C1 segment of cervical spinal cord (tissue), 14 donors: ENCODE measurements at places on chromosomes 11 and 22.

DNA sequence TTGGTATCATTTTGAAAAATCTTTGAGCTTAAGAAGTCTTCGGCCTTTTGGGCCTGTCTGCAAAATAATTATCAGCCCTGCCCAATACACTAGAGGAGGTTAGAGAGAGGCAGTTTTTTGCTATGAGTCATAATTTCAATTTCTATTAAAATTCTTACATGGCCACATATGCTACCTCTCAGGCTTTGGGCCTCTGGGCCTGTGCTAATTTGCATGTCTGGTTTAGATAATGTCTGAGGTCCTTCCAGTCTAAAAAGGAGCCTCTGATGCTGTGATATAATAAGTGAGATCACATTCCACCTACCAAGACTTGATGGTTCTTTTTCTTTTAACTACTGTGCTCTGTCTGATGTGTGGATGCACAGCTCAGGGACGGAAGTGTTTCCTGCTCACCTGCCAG, 70.8 kb downstream of the KCNJ1 start:
- DNase-seq, result no peak

- DNase-seq, result no peak
Observed at GRCh38 chr11:3685923-3686322, 14.7 kb upstream of the CHRNA10 start.

DNA sequence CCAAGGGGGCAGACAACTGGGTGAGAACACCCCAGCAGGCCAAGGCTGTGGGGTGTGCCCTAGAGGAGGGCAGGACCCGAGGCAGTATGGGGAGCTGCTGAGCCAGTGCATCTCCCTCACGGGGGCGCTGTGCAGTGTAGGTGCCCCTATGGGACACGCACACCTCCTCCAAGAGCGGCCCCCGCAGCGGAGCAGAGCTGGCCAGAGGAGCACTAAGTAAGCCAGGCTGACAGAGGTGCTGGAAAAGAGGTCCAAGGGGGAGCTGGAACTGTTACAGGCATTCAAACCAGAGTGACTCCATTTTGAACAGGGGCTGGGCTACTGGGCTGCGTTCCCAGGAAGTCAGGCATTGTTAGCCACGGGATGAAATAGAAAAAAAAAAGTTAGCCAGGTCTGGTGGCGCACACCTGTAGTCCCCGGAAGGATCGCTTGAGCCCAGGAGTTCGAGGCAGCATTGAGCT, 41.8 kb downstream of the TST start:
- peak; percentile 14 for DNase-seq

GRCh38 chr22:47698906-47699305, 936.5 kb downstream of the TBC1D22A start:
- DNase-seq, result no peak

DNA sequence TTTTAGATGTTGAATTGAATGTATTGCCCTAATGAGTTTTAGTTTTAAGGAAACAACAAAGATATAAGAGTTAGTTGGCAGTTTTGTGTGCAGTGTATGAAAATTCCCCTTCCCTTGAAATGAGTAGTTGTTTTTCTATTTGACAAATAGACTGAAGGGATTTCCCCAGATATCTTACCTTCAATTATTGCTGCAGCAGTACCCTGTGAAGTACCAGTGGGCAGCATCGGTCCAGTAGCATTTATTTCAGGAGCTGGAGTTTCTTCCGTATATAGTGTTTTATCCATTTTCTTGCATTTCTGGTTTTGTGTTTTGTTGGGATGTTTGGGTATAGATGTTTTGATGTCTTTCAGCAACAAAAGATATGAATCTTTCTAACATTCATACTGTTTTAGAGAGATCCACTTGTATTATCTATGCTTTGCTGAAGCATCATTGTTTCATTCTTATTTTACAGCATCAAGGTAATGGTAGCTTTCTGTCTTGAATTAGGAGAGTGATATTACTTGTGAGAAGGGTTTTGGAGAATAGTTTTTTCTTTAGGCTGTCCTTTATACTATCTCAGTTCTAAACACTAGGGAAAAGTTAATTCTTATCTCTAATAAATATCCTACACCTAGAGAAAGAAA, 7.4 kb downstream of the KMT2A start:
- no peak for DNase-seq

DNA sequence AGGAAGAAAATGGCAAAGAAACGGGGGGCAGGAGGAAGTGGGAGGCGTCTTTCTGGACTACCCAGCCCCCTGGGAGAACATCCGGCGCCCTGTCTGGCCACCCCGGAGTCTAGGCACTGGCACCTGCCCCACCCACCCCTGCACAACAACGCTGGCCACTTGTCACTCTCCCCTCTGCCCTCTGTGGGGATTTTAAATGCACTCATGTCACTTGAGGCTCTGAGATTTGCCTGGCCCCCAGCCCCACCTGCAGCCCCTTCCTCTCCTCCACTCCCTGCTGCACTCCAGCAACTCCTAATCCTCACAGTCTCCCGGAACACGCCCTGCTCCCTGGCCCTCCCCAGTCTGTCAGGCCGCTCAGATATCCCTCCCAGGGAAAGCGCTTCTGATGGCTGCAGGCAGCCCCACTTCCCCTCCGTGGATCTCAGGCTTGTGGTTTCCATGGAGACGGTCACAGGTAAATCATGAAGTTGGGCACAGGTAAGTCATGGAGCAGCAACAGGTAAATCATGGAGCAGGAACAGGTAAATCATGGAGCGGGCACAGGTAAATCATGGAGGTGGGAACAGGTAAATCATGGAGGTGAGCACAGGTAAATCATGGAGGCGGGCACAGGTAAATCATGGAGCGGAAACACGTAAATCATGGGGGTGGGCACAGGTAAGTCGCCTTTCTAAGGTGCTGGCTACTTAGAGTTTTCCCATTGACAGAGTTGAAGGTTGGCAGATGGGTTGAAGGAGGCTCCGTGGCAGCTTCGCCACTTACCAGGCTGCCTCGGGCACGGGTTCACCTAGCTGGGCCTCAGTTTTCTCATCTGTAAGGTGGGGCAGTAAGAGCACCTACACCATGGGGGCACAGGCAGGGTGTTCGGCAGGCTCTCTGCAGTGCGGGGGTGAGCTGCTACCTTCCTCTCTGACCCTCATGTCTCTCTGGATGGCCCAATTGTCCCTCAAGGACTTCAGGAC, 79.0 kb upstream of the SHISAL1 start:
- DNase-seq, result no peak

GRCh38 chr11:64081745-64082442, 46.2 kb downstream of the FLRT1 start:
- no peak for DNase-seq

DNA sequence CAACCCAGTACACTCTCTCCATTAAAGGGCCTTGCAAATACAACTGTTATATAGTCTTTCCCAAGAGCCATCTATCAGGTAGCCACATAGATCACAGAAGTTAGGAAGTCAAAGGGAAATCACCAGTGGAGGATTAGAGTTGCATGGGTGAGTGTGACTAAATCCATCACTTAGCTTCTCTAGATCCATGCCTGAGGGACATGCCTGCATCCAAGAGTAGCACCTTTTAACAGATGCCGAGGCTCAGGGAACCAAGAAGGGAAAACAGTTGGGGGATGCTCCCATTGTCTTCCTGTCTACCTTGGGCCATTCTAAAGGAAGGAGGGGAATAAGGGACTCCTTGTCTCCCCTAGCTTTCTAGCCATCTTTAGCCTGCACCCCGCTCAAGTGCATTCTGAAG, 77.9 kb downstream of the XRRA1 start:
- DNase-seq, result no peak

DNA sequence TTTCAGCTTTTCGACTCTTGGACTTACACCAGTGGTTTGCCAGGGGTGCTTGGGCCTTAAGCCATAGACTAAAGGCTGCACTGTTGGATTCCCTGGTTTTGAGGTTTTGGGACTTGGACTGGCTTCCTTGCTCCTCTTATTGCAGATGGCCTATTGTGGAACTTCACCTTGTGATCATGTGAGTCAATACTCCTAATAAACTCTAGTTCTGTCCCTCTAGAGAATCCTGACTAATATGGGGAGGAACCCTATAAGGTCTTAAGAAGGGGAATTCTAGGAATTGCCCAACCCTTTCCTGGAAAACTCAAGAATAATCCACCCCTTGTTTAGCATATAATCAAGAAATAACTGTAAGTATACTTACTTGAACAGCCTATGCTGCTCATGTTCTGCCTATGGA, 491.8 kb downstream of the TMEM135 start:
- no peak for DNase-seq

DNA sequence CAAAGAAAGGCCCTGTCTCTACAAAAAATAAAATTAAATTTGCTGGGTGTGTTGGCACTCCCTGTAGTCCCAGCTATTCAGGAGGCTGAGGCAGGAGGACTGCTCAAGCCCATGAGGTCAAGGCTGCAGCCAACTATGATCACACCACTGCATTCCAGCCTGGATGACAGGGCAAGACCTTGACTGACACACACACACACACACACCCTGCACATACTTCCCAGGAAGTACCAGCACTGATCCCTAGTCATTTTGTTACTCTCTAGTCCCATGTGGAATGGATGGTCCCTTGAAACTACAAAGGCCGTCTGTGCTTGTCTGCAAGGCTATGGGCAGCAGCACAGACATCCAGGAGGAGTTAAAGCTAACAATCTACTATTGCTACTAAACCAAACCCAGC, 59.7 kb upstream of the CYP2D6 start:
- no peak for DNase-seq

DNA sequence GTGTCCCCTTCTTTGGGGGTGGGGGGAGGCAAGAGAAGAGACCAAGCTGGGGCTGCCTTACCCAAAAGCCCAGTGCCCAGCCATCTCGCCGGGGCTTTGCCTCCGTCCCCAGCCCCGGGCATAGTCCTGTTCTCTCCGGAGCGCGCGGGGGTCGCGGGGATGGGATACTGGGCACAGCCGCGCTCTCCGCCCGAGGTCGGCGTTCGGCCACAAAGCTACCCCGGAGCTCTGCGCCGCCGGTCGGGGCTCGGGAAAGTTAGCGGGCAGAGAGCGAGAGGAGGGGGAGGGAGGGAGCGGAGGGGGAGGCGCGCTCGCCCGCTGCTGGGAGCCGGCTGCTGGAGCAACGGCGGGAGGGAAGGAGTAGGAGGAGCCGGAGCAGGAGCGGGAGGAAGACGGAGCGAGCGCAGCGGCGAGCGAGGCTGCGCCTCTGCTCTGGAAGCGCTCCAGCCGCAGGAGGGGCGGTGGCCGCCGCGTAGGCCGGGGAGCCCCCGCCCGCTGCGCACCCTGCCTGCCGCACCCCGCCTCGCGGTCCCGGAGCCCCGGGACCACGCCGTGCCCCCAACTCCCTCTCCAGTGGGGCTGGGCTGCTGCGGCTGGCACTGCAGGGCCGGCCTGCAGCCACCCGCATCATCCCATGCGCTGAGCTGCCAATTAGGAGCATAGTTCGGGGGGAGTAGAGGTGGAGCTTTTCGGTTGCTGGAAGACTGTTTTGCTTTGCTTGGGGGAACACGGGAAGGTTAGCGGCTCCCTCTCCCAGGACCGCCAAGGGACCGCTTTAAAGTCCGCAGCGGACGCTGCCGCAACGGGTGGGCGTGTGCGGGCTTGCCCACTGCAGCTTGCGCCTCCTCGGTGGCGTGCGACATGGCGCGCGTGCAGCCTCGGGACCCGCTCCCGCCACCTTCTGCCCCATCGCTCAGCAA, at the start of gene SCN4B:
Gene SCN4B (minus strand): TSS at position 272 of the 920 bp plus-strand sequence. CDS start 150 bp downstream, at position 122.
- no peak for DNase-seq

- no peak for DNase-seq
Observed at GRCh38 chr11:76030968-76031590, 175.2 kb downstream of the WNT11 start.

- no peak for DNase-seq
Observed at GRCh38 chr11:64458997-64459396, 100.0 kb downstream of the RPS6KA4 start.

GRCh38 chr11:102530558-102530957, at the start of gene MMP7:
Gene MMP7, minus strand, starts transcription at chr11:102530747. Its CDS starts 47 bp downstream, at chr11:102530700.
- DNase-seq, result no peak

DNA sequence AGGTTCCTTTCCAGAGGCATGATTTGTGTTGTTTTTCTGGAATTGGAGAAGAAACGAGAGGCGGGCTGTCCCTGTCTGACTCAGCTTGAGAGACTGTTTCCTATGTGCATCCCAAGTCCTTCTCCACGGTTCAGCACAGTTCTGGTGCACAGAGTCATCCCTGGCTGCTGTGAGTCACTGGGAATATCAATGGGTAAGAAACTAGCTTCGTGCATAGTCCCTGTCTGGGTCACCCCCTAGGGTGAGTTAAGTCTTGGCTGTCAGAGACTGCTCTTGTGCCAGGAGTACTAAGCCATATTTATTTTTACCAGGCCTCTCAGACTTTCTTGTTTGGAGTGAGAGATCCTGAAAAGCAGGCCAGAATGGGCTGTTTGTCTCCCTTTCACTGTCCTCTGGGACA, 2.4 kb upstream of the LRP4 start:
- DNase-seq, result no peak

GRCh38 chr22:19115628-19116027, 6.6 kb downstream of the DGCR2 start:
- DNase-seq, result no peak

DNA sequence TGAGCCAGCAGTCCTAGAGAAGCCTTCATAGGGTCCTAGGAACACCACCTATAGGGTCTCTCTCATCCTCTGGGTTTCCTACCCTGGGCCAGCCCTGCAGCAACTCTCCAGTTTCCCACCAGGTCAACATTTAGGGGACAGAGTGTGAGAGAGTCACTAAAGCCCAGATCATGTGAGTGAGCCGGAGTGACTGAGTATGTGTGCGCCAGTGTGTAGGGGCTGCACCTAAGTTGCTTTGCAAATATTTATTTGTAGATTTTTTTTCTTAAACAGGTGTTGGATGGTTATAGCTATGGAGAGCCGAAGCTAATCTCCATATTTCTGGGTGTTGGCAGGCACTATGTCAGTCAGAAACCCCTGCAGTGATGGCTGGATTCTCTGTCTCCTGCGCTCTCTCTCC, 232.5 kb upstream of the NCAM1 start:
- no peak for DNase-seq

DNA sequence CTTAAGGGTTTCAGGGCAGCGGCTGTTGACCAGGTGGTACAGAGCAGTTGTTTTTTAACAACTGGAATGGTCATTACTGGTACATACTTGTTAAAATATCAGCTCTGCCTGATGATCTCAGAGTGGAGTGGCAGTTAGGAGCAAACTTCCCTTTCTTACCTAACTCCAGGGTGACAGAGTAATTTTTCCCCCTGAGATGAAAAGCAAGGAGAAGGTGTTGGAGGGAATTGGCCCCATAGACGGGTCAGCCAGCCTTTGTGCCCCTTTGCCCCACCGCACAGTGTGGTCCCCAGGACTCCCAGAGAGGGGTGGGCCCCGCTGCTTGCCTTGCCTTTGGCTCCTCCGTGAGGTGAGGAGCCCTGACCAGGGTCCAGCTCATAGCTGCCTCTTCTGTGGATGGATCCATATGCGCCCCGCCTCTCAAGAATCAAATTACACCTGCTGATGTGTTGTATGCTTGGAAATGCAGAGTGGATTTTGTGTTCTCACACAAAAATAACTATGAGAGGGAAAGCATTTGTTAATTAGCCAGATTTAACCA, 27.0 kb upstream of the SORL1-AS1 start:
- no peak for DNase-seq

DNA sequence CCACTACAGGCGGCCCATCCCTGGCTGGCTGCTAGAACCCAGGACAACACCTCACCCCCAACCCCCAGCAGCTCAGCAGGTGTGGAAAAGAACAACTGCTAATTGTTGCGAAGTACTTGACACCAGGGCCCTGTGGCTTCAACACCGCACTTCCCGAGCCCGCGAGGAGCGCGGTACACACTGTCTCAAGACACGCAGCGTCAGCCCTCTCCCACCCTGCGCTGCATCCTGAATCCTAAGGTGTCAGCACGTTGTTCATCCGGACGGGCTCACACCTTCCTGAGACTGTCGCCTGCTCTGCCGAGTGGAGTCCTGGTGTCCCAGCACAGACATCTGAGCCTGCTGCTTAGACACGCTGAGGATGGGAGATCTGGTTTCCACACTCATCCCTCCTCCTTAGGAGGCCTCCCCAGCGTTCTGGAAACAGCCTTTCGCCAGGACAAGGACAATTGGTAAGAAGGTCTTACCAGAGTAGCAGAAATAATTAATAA, 1336.2 kb downstream of the BRD1 start:
- no peak for DNase-seq
